ENCODE measurements at places on chromosomes 2 and 18.

DNA sequence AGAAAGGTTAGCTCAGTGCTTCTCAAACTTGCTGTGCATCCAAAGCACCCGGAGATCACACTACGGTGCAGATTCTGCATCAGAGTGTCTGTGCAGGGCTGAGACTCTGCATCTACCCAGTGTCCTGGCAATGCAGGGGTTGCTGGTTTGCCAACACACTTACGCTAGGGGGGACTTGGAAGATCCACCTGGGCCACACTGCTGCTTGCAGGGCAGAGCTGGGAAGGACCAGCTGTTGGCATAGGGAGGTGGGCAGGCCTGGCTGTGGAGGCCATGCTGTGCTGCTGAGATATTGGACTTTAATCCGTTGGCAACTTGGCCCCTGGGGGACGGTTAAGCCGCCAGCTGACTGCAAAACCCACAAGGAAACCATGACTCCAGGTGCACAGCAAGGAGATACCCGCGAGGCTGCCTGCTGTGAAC, 397.6 kb upstream of the HS6ST1 start:
- no peak for DNase-seq

GRCh38 chr2:207055257-207055656, 110.5 kb downstream of the KLF7 start:
- no peak for DNase-seq

- DNase-seq = no peak
Observed at GRCh38 chr2:75464348-75464946, 96.3 kb downstream of the EVA1A start.

DNA sequence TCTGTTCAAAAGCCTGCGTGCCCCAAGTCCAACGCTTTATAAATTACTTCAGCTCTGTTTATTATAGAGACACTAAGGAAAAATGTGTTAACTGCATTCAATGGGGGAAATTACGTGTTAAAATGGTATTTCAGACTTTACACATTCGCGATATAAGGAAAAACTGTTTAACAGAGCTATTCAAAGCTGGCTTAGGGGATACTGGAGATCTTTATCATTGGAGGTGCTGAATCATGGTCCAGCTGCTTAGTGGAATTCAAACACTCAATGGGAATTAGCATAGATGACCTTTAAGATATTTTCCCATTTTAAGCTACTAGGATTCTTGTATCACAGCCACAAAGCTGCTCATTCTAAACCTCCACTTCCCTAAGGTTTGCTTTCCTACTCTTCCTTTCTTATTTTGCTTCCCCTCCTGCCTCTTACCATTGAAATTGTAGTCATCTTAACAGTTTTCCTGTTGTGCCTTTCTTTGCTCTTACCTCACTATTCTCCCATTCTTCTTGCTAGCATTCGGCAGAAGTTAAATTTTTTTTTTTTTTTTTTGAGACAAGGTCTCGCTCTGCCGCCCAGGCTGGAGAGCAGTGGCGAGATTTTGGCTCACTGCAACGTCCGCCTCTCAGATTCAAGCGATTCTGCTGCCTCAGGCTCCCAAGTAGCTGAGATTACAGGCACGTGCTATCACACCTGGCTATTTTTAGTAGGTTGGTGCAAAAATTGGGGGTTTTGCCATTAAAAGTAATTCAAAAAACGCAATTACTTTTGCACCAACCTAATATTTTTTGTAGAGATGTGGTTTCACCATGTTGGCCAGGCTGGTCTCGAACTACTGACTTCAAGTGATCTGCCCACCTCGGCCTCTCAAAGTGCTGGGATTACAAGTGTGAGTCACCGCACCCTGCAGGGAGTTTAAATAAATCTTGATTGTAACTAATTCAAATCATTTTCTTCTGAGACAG, 6.5 kb downstream of the SULT6B1 start:
- no peak for DNase-seq

DNA sequence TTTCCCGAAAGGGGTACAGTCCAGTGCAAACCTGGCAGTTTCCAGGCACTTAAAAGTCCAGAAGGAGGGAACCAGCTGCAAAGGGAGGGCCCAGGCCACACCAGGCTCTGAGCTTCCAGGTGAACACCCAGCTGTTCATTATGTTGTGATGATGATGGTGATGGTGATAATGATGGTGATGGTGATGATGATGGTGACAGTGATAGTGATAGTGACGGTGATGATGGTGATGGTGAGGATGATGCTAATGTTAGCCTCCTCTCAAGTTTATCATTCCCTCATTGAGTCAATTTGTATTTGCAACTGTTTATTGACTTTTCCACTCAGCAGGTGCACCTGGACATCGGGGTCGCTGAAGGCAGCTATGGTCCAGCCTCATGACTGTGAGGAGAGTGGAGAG, 199.4 kb upstream of the ID2 start:
- DNase-seq = no peak

GRCh38 chr2:25567406-25567805, 106.0 kb downstream of the DTNB start:
- no peak for DNase-seq

DNA sequence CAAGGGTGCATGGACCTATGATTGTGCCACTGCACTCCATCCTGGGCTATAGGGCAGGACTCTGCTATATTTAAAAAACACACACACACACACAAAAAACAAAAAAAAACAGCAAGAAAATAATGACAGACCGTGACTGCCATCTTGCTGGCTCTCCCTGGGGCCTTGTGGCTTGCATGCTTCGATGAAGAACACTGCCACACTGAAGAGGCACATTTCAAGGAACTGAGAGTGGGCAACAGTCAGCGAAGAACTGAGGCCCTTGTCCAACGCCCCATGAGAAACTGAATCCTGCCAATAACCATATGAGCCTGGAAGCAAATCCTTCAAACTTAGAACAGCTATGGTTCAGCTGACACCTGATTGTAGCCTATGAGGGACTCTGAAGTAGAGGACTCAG, 158.1 kb downstream of the CCBE1 start:
- no peak for DNase-seq

- no peak for DNase-seq
Observed at GRCh38 chr2:30695749-30696148, 111.5 kb downstream of the CAPN13 start.

DNA sequence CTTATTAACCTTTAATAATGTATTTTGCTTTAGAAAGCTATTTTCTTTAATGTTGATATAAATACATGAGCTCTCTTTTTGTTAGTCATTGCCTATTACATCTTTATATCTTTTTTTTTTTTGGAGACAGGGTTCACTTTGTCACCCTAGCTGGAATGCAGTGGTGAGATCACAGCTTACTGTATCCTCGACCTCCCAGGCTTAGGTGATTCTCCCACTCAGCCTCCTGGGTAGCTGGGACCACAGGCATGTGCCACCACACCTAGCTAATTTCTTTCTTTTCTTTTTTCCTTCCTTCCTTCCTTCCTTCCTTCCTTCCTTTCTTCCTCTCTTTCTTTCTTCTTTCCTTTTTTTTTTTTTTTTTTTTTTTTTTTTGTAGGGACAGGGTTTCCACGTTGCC, 15.4 kb downstream of the NAB1 start:
- no peak for DNase-seq

DNA sequence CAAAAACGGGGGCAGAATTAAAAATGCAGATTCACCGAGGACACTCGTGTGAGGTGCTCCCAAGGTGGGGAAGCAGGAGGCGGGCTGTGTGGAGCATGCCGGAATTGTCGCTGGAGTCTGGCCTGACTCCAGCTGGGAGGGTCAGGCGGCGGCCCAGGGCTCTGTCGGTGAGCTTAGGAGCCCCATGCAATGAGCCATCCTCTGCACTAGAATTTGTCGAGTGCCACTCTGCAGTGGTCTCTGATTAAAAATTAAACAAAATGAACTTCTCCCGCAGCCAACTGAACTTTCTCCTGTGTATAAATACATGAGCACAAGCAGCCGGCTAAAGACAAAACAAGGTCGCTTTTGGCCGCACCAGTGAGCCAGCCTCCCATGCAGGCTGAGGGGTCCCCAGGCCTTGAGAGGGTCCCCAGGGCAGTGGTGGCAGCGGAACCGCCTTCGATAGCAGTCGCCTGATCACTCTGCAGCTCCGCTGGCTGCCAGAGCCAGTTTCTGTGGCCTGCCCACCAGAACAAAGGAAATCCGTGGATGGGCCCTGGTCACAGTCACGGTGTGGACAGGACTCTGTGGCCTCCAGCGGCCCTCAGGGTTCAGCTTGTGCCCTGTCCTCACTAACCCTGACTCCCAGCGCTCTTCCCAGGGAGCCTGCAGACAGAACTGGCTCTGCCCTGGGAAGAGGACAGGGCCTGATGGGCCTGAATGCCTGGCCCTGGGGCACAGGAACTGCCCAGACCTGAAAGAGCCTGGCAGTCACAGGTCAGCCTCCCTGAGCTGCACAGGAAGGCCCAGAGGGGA, 201.3 kb downstream of the EIPR1 start:
- no peak for DNase-seq

- no peak for DNase-seq
Observed at GRCh38 chr2:237904831-237905599, 45.6 kb downstream of the RAMP1 start.

DNA sequence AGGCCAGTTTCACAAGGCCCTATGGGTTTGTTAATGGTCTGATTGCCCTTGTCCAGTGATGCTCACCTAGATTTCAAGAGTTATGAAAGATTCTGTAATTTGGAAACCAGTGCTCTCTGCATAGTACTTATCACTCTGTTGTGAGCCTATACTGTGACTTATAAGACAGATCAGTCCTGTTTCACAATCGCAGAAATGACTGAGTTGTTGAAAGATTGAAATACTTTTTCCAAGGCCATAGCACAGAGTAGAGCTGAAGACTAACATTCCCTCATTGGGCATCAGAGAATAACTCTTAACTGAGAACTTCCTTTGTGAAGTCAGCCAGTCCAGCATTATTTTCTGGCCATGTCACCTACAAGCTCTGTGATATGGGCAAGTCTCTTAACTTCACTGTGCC, 44.0 kb downstream of the CCDC85A start:
- no peak for DNase-seq

- no peak for DNase-seq
Observed at GRCh38 chr2:231720292-231720986, 12.1 kb downstream of the PTMA start.

GRCh38 chr2:150166313-150167051, 321.0 kb downstream of the RND3 start:
- DNase-seq = no peak

DNA sequence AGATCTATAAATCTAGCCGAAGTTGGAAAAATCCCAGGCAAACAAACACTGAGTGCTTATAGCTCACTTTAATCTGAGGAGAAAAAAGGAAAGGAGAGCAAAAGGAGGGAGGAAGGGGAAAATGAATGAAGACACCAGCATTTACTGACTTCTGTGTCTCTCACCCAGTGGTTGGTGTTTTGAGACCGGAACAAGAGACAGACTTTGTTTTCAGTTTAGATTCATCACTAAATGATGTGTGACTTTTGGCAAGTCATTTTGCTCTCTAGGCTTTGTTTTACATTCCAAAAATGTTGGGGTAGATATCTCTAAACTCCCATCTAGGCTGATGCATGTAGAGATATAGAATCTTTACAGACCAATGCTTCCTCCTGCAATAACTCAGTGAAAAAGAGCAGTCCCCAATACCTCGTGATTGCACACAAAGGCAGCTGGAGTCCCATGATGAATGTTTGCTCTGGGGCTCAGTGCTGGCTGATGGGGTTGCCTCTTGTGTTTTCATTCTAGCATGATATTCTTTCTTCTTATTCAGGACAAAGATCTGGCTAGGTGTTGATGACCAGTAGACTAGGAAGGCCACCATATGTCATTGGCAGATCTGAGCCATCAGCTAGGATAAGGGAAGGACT, 51.4 kb downstream of the TRIB2 start:
- no peak for DNase-seq

GRCh38 chr2:53314718-53315117, 452.9 kb upstream of the CHAC2 start:
- DNase-seq = no peak

GRCh38 chr2:206989311-206989710, 50.0 kb downstream of the CPO start:
- no peak for DNase-seq

GRCh38 chr2:99478632-99479031, 11.2 kb downstream of the REV1 start:
- DNase-seq = no peak

GRCh38 chr2:71822463-71822862, 325.2 kb downstream of the CYP26B1 start:
- DNase-seq = no peak

GRCh38 chr2:196200557-196200956, 29.2 kb upstream of the STK17B start:
- no peak for DNase-seq

GRCh38 chr18:48752478-48752877, 198.3 kb downstream of the SMAD7 start:
- DNase-seq = no peak

- DNase-seq = no peak
Observed at GRCh38 chr18:26741048-26741447, 124.5 kb downstream of the AQP4 start.

GRCh38 chr2:210445116-210445707, 31.3 kb downstream of the LANCL1 start:
- DNase-seq = no peak

- DNase-seq = no peak
Observed at GRCh38 chr2:169082995-169083394, 13.6 kb downstream of the DHRS9 start.

GRCh38 chr2:133557614-133558013, 10.6 kb downstream of the NCKAP5 start:
- DNase-seq = no peak

DNA sequence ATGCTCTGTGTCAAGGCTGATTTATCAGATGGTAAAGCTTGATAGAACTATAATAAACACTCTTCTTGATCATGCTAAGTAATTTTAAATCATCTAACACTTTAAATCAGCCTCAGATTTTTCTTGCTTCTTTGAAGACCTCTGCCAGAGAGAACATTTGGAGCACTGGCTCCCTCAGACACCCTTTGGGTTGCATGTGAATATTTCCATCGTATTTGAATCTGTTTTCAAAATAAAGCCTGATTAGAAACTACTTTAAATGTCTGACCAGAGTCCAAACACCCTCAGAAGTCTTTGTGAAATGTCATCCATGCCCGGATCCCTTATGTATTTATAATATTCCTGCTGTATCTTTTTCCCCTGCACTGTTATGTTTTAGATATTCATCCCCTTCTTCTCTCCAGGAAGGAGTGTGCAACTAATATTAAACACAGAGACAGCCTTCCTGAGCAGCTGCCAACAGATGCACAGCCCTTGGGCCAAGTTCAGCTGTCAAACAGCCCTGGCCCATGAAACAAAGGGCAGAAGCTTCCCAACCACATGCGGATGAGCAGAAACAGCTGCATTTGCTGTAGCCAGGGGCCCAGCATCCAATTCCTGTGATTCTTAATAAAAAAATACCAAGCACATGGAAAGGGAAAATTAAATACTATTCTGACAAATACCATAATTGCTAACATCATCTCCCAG, 46.5 kb downstream of the DPP10 start:
- no peak for DNase-seq
